ENCODE measurements at places on chromosomes 2 and 18.

GRCh38 chr2:196535742-196536141 is 103.8 kb upstream of the CCDC150 start:
- DNase-seq, result no peak

- DNase-seq, result no peak
These were observed 16.3 kb downstream of the MARCHF7 start for GRCh38 chr2:159728629-159729028.

DNA sequence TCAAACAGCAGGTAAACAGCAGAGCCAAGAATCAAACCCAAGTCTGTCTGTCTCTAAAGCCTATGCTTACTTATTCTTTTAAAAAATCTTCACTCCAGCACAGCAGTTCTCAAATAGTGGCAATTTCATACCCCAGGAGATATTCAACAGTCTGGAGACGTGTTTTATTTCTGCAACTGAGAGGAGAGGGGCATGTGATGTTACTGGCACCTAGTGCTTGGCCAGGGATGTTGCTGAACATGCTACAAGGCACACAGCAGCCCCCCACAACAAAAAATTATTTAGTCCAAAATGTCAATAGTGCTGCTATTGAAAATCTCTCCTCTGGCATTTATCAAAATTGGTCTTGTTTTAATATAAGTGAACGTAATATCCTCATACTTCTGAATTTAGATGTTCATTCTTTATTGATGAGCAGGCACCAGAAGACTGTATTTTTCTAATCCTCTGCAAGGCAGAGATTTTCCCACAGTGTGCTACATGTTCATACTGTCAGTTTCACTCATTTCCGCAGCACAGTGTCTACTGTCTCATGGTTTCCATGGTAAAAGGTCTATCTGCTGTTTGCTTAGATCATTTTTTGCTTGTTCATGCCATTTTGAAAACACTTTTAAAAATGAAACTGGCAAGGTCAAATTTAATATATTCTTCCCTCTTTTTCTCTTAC is 90.5 kb downstream of the LRATD1 start:
- DNase-seq, result no peak

- DNase-seq, result no peak
These were observed 17.3 kb downstream of the SPOPL start for GRCh38 chr2:138518860-138519259.

DNA sequence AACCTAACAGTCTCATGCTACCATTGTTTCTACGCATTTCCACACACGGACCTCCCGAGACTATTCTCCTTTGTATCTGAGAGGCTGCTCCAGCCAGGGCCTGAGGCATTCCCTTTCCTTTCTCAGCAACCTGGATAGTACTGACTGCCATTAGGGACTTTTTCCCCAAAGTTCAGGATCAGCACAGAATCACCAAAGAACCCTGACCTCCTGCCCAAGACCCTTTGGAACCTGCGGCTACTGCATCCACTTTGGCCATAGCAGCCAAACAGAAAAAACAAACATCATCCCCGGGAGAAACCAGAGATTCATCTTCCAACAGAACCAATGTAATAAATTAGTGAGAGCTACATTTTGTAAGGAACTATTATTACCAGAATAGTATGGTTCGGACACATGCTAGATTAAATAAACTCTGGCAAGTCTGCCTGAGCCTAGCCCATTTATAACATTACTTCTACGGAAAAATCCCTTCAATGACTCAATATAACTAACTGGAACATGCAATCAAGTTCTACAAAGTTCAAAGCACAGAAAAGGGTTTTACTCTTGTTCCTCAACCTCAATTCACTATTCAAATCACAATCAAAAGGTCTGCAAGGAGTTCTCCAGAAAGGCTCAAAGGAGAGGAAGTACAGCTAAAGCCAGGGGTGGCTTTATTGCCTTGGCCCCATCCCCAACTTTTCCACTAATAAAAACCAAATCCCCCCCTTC is 51.8 kb downstream of the LPIN2 start:
- DNase-seq, result no peak

DNA sequence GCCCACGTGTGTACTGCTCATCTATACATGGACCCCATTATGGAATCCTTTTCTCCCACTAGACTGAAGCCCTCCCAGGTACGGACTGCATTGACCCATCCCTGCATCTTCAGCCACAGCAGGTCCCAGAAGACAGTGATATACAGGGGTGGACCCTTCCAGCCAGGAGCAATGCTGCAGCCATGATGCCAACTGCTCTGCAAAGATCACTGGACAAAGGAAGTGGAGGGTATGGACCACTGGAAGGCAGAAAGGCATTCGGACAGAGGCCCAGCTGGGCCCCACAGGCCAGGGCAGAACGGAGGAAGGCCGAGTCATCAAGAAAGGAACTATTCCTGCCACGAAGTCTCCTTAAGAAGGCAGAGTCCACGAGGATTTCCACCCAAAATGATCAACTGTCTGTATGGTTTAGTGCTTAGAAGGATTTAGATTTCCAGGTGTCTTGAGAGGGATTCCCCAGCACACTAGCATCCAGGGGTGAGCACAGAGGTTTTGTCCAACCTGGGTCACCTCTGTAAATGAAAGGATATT is 93.4 kb downstream of the TWIST2 start:
- no peak for DNase-seq

GRCh38 chr2:179226961-179227259 is 37.7 kb downstream of the SESTD1 start:
- no peak for DNase-seq

GRCh38 chr2:212549941-212550340 is 11.3 kb upstream of the ERBB4 start:
- DNase-seq, result no peak

GRCh38 chr2:168573128-168573903 is 117.2 kb downstream of the CERS6 start:
- no peak for DNase-seq

- DNase-seq, result no peak
These were observed 147.3 kb upstream of the UNC80 start for GRCh38 chr2:209624192-209624938.

DNA sequence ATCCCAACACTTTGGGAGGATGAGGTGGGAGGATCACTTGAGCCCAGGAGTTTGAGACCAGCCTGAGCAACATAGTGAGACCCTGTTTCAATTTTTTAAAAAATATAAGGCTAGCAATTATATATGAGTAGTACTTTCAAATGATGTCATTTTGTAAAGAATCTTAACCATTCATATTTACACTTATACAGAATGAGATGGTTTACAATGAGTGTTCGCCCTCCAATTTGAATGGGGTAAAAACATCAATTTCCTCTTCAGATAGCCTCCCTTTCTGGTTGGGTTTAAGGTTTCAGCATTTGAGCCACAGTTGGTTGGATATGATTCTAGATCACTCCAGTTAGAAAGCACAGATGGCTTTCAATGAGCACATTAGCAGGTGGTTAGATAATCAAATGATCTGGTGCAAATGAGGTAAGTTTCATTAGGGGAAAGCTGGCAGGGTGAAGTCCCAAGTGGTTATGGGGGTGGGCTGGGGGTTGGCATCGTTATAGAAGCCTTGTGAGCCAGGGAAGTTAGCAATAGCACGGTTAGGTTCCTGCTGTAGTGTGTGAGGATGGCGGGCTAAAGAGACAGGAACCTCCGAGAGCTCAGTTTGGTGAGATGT is 63.9 kb downstream of the TRPM8 start:
- no peak for DNase-seq

GRCh38 chr18:21602299-21602587 is 1.7 kb upstream of the ESCO1 start:
- DNase-seq, result no peak

GRCh38 chr2:123015186-123015585 is 1009.9 kb upstream of the CNTNAP5 start:
- DNase-seq, result no peak

GRCh38 chr2:200929334-200930249 is 33.9 kb downstream of the ORC2 start:
- no peak for DNase-seq

DNA sequence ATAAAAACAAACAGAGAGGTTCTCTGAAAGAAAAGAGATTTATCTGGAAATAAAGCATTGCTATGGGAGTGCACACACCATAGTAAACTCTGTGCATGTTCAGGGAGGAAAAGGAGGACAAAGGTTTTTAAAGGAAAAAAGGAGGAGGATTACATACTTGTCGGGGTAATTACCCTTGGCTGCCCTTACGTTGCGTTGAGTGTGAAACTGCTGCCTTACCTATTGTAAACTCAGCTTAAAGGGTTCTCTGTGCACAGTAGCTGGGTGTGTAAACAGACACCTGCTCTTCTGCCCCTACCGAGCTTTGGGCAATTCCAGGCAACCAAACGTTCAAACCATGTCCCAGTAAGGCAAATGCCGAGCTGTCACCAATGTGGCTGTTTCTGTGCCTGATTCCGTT is 29.6 kb upstream of the PXDN start:
- DNase-seq, result no peak

DNA sequence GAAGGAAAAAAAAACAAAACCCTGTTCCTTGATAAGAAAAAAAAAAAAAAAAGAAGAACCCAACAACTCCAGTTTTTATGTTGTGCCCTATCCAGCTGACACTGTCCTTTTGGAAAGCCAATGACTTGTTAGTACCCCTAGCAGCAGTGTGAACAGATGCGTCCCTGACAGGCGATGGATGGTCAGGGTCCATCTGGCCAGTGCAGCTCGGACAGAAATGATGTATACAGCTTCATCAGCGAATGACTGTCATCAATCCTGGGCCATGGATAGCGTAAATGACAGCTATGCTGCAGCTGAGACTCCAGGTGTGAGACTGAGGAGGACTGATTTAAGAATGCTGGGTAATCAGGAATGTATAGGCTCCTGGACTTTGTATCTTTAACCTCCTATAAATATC is 318.8 kb upstream of the FIGN start:
- no peak for DNase-seq

GRCh38 chr2:239882331-239882732 is 142.8 kb downstream of the NDUFA10 start:
- DNase-seq, result peak; percentile 41

GRCh38 chr18:62445386-62445917 is 77.4 kb upstream of the ZCCHC2 start:
- DNase-seq, result no peak

GRCh38 chr2:163469561-163469962 is 266.2 kb downstream of the FIGN start:
- DNase-seq, result no peak

DNA sequence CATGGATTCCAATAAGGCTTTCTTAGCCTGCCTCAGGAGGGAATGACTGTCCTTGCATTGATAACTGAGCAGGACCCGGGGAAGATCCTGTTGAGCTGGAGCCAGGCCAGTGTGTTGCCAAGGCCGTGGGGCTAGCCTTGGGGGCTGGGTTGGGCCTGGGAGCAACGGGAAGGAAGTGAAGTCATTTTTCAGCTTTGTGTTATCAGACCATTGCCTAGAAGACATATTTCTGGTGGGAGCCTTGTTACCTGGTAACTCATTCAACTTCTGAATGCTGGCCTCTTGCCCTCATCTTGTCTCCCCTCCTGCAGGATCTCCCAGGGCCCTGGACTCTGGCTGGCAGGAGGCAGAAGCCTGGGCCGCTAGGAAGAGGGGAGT is 92.7 kb upstream of the MGAT5 start:
- no peak for DNase-seq

- DNase-seq, result no peak
These were observed 192.0 kb downstream of the SLC8A1 start for GRCh38 chr2:40259900-40260299.

DNA sequence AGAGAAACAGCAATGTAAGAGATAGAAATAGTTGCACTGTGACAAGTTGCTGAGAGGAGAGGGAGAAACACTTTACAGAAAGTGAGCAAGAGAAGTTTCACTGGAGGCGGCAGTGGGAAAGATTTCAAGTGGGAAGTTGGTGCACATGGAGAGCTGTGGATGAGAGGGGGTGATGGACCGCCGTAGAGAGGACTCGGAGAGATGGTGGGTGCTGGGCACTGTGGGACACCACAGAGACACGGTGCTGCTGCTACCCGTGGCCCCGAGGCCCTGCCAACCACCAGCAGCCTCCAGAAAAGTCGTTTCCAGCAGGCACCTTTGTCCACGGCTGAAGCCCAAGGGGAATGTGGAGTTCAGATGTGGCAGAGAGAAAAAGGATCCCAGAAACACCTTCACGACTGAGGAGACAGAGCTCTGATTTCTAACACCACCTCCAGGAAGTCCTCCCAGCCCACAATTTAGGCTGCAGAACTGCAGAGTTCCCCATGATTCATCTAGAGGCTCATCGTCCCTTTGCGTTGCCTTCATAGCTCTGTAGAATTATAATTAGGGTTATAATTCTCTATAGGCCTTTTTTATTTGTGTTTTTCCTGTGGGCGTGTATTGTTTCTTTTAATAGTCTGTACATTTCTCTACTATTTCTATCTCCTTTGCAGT is 15.9 kb upstream of the IGFBP2 start:
- no peak for DNase-seq

- no peak for DNase-seq
These were observed 768.2 kb downstream of the NRXN1 start for GRCh38 chr2:50263728-50264127.

DNA sequence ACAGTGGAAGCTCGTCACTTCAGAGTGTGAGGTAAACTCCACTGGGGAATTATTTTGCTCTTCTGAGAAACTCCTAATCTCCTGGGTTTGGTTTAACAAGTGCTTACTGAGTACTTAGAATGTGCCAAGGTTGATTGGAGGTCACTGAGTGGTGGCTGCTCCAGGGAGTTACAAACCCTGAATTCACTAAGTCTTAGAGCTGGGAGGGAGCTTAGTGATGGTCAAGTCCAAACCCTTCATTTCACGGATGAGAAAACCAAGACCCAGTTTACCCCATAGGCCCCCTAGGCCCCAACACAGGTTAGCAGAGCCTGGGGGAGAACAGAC is 52.0 kb downstream of the SLC4A5 start:
- DNase-seq, result no peak

DNA sequence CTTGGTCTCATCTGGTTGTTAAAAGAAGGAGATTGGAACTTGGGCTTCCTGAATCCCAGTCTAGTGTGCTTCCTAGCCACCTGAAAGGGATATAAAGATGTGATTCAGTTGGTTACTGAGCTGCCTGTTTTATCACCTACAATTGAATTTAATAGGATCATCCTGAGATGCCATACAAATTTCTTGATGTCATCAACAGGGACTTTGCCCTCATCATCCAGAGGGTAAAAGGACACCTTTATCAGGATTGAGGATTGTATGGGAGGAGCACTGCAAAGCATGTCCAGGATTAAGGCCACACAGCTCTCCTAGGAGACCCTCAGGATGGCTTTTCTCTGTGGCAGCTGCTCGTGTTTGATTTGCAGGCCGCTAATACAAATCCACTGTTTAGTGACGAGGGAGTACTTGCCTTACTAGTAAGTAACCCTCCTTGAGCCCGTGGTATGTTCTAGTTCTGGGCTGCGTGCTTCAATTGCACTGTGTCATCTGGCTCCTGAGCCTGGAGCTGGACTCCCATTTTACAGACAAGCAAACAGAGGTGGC is 28.6 kb downstream of the SH3RF3 start:
- DNase-seq, result no peak
